NCI-H2081 treated with DMSO at 0.1 percent for 48 hours (cell line): ENCODE measurements at places on chromosomes 2 and 18.

DNA sequence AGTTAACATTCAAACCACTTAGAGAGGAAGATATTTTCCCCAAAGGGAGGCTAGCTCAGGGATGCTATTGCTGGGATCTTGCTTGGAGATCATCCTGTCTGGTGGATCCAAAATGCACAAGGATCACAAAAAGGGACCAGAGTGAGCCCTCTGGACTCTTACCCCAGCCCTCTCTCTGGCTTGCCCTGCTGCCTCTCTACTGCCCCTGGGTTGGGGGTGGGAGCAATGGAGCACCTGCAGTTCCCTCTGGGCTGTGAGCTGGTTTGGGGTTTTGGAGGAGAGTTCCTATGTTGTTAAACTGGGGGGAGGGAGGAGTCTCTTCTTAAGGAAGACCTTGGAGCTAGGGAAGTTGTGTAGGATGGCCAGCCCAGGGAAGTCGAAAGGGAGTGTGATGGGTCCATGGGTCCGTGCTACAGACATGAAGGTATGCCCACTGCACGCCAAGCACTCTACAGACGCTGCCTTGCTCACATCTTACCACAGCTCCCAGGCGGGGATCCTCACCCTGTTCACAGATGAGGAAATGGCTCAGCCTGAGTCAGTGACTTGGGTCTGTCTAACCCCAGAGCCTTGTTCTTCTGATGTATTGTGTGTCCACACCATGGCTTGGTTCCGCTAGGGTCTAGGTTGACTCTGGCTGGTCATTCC, 3.8 kb downstream of the LBH start:
- DNase-seq, result no peak

DNA sequence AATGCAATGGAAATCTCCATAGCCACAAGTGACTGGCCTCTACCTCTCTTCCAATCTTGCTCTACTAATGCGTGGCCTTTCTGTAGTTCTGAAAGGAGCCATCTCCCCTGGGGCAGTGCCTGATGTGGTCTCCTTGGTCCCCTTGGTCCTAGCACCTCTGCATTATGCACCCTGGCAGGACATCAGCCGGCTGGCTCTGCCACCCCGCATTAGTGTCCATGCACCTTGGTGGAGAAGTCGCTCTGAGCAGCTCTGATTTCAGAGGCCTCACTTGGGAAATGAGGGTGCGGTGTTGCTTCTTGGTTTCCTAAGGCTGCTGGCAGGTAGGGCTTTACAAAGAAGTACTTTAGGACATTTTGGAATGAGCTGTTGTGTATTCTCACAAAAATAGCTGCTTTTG, 317.9 kb downstream of the GBX2 start:
- DNase-seq, result no peak

- DNase-seq, result no peak
Measured at GRCh38 chr2:155830817-155831579, 501.5 kb downstream of the NR4A2 start.

DNA sequence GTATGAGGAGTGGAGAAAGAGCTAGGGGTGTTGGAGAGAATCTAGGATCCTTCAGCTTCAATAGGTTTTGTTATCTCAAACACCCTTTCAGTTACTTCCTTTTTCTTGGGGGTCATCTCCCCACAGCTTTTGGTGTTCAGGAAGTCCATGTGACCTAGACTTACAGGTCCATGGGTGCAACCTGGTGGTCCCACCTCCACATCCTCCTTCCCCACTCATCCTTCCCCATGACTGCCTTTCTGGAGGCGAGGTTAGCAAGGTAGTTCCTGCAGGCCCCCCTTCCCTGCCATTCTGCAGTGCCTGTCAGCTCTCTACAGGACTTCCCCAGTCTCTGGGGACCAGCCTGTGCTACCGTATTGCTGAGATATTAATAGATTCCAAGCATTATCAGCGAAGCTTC, 107.6 kb downstream of the TMEM17 start:
- no peak for DNase-seq

GRCh38 chr2:33477473-33478468, 1.3 kb downstream of the RASGRP3 start:
- no peak for DNase-seq

DNA sequence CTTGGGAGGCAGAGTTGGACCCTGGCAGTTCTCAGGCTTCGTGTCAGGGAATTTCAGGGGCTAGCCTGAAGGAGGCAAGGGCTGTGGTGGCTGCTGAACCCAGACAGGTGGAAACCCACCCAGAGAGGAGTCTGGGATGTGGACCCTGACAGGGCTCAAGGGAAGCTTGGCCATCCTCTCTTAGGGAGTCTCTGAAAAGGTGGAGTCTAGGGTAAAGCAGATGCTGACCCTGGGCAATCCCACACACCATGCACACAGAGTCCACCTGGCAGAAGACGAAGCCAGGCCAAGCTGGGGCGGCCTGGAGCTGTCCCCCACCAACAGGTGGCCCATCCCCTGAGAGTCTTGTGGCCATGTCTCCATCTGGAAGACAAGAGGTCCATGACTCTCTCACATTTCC, 41.2 kb upstream of the TEX51 start:
- no peak for DNase-seq

DNA sequence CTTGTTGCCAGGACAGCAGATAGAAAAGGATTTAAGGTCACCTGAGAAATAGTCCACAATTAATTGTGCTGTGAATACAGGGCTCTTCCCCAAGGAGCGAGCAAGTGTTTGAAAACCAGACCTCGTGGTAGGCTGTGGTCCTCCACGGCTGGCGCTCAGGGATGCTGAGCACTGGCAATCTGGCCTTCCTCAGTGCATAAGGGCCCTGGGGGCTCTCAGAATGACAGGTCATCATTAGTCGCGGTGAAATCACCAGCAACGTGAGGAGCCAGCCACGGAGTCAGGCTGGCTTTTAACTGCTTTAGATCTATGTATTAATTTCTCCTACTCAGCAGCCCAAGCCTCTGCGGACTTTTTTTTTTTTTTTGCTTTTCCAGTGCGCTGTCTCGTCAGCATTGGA, 148.5 kb downstream of the FHOD3 start:
- DNase-seq, result no peak

DNA sequence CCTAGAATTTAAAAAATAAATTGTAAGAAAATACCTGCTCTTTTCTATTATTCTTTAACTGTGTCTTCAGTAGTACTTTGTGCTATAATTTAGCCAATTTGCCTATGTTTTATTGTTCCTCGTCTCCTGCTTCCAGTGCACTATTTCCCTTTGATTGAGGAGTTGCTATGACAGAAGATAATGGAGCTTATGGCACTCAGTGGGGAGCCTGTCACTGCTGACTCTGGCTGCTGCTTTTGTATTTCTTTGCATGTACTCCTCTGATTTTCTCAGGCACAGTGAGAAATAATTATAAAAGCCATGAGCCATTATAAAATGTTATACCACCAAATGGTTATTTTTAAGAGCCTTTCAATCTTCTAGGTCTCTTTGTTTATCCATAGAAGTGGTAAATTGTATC, 1310.8 kb upstream of the SLC39A10 start:
- DNase-seq, result peak; percentile 41

DNA sequence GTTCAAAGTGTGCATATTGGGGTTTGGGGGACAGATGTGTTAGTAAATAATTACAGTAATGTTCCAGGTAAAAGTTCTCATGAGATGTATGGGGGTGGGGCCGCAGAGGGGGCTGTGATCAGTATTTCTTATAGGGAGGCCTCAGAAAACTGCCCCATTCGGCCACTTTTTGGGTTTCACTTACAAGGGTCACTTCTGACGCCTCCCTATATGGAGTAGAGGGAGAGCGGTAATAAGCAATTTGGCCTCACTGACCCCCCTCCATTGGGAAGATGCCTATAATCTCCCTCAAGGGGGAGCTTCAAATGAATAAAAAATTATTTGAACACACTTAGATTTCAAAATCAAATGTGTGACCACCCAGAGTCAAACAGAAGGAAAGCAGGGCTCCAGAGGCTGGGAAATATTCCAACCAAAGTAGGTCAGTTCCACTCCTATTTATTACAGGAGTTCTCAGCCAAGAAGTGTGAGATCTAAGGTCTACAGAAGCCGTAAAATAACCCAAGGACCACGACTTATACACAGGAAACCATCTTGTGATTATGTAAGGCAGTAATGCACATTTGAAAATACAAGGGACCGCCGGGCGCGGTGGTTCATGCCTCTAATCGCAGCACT, 2.7 kb downstream of the SCTR start:
- no peak for DNase-seq

GRCh38 chr2:27010139-27010538, 22.6 kb upstream of the TMEM214 start:
- DNase-seq, result no peak

DNA sequence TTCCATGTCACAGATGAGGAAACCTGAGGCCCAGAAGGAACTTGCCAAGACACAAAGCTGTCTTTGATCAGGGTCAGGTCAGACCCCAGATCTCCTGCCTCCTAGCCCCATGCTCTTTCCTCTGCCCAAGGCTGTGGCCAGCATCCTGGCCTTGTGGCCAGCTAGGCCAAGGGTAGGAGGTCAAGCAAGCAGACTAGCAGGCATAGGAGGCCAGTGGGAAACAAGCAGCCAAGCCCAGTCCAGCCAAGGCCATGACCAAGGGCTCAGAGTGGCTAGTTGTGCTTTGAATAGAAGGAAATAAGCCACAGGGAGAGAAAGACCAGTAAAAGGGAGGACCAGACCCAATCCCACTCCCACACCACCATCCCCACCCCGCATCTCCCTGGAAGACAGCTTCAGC, 30.4 kb downstream of the KCNK3 start:
- no peak for DNase-seq

DNA sequence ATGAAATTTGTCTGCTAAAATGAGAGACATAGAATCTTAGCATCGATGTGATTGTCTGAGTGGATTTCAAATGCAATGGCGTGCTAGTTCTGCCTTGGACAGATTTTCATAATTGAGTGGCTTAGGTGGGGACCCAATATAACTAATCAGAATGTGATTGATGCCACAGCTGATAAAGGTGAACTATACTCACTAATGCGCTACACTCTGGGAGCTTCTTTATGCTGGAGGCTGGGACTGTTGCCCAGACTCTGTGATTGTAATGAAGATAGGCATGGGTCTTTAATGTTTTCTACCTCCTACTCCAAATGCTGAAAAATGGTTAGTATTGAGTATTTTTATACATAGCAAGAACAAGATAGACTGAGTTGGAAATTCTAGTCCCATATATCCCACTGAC, 339.5 kb upstream of the SLC39A10 start:
- DNase-seq, result no peak

GRCh38 chr2:144290276-144290675, 229.6 kb downstream of the ZEB2 start:
- no peak for DNase-seq

GRCh38 chr2:60659026-60659425, 97.0 kb upstream of the PAPOLG start:
- no peak for DNase-seq

- DNase-seq, result no peak
Measured at GRCh38 chr18:2406544-2406943, 164.8 kb downstream of the METTL4 start.

- no peak for DNase-seq
Measured at GRCh38 chr2:137969418-137969765, 5.1 kb downstream of the HNMT start.

DNA sequence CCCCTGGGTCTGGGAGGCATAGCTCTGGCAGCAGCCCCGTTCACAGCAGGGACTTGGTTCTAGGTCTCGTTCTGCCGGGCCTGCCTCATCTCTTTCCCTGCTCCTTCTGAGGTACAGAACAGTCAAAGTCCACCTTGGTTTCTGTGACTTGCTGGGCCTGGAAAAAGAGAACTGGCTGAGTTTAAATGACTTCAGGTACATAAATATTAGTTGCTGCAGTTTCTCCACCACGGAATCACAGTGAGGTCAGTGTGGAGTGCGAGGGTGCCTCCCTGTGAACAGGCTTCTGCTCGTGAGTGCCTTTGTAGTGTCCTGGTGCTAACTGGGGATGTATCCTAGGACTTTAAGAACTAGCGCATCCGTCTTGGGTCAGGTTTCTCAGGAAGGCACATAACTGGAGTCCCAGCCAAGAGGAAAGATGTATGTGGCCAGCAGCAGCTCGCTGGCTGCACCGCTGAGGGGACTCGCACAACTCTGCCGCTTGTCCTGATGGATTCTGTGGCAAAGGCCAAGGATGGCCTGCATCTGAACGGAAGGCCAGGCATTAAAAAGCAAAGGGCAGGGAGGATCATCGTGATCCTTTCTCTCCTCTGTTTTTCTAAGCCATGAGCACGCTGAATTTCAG, 188.6 kb downstream of the SH3RF3 start:
- DNase-seq, result no peak

- no peak for DNase-seq
Measured at GRCh38 chr2:224670203-224670602, 46.0 kb downstream of the CCDC195 start.

- DNase-seq, result no peak
Measured at GRCh38 chr18:75109819-75110218, 99.1 kb downstream of the PTGR3 start.

DNA sequence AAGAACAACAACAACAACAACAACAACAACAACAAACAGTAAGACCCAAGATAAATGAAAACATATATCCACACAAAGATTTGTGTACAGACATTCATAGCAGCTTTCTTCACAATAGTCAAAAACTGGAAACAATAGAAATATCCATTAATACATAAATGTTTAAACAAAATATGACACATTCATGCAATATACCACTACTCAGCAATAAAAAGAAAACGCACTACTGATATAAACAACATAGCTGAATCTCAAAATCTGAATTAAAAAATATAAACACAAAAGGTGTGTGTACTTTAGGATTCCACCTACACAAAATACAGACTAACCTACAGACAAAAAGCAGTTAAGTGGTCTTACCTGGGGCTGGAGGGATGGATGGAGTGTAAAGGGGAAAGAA, 42.1 kb downstream of the DOK1 start:
- no peak for DNase-seq

DNA sequence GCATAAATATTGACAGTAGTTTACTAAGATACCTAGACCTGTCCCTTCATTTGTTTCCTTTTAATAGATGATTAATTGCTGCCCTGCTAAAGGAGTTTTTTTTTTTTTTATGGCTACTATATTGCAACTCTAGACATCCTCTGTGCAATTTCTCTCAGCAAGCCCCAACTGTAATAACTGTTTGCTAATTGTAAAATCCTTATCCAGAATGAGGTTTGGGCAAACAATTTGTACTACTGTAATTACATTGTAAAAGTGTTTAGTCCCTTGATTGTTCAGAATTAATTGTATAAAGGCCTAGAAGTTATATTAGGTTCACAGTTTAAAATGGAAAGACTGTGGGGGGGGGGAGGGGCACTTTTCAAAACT, 3.7 kb upstream of the MEIS1 start:
- DNase-seq, result no peak

- DNase-seq, result no peak
Measured at GRCh38 chr2:133293544-133294353, 274.5 kb downstream of the NCKAP5 start.

DNA sequence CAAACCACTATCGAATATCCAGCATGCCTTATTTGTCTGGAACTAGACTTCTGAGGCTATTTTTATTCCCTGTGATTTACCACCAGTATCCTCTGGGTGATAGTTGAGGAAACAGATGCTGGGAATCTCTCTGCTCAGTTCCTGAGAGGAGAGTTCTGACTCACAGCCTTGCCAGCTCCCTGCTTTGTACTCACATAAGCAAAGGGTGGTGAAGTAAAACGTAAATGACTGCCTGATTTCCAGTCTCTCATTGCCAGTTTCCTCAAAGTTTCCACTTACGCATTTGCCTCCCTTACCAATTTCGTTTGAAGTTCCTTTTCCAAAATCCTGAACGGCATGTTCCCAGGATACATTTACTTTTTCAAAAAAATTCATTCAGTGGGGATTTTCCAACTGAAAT, 69.2 kb upstream of the HNRNPA3 start:
- no peak for DNase-seq
